ENCODE measurements at places on chromosomes 4 and X. TPM values are rescaled to one million over a fixed set of nuclear protein-coding genes. Genes with fewer than 3 reads are reported as not detected.

Gene NUP62CL
- 0.53 TPM for polyA plus RNA-seq

Gene RASL11B
- 32.6 TPM for polyA plus RNA-seq

Gene NOX1
- polyA plus RNA-seq: 0.06 TPM

Gene RAI2
- 43.6 TPM for polyA plus RNA-seq

Gene STX18
- 18.1 TPM for polyA plus RNA-seq

Gene XAGE2
- polyA plus RNA-seq: not detected

Gene VCX3B
- not detected for polyA plus RNA-seq

Gene WFS1
- polyA plus RNA-seq: 33.2 TPM

Gene AWAT2
- polyA plus RNA-seq: not detected

Gene OTC
- polyA plus RNA-seq: 0.46 TPM

Gene FGF16
- not detected for polyA plus RNA-seq

Gene SPANXN4
- polyA plus RNA-seq: not detected

Gene SPIN2A
- polyA plus RNA-seq: 0.36 TPM
